Stimulated activated memory B cell treated with anti-CD40 and anti-IgM and Interleukin-4, amounts not matched to agents 10 μg/mL and 1 μg/mL and 100 μg/mL, for 72 hours (primary cell): ENCODE measurements at places on chromosomes 5 and 9.

DNA sequence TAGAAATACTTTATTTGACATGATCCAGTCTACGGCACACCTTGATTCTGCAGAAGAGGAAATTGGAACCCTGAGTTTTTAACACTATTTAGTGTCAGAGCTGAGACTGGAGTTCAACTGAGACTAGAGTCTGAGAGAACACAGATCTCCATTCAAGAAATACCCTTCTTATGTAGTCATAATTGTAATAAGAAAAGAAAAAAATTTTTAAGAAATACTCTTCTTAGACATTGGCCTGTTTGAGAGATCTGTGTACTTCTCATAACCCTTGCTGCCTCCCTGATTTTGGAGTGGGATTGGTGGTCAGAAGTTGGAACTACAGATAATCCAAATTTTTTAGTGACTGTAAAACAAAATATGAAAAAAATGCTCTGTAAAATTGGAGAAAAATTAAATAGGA is 253.4 kb downstream of the ARRDC3 start:
- ATAC-seq: no peak

DNA sequence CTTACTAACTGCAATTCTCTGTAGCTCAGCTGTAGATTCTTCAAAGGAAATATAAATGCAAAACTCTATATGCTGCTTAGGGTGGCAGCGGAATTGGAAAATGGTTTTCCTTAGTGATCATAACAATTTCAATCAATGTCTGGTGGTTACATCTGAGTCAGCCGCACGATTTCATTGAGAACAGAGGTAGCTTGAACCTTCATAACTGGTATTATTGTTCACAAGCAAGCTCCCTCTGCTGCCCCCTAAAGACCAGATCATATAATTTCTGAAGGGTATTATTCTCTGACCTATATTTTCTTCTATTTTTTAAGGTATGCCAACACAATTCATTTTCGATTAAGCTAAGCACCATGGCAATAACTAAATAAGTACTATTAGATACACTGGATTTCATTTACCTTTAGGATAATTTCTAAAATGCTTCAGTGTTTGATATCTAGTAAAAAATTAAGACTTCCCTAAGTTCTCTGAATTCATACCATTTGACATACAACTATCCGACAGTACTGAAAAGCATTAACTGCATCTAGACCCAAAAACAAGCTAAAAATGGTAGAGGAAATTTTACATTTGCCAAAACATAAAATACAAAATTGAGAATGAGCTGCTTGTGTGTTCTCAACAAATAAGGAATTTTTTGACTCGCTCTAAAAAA is 181.1 kb upstream of the SPEF2 start:
- no peak for ATAC-seq

DNA sequence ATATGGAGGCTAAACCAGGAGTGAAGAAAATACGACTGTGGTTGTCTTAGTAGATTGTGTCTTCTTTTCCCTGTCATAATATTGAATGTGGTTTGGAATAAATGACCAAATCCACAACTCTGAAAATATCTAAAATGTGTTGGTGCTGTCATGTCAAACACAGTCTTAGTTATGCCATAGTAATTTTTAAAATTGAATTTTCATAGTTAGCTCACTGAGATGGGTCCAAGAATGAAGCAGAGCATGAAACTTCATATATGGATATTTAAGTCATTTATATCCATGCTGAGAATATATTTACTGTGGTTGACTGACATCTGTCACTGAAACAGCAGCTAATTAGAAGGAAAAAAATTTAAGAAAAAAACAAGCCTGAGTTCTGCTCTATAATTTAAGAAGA is 260.4 kb upstream of the ATP10B start:
- no peak for ATAC-seq

DNA sequence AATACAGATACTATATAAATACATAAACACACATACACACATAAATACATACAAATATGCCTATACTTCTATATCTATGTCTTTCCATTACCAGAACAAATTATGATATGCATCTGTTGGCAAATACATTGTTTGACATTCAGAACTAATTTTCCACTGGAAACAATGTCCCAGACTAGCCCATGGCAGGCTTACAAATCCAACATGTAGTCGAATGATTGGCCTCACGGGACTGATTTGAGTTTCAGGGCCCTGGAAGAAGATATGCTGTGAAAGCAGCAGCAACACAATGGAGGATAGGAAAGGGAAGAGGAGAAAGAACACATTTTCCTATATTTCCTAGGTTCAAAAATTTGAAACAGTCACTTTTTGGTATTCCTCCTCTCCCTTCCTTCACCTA is 881.1 kb upstream of the DMAC1 start:
- no peak for ATAC-seq

GRCh38 chr5:145237843-145238242 is 597.3 kb downstream of the PRELID2 start:
- no peak for ATAC-seq

- ATAC-seq: no peak
Observed at GRCh38 chr9:29475471-29475870, 1902.2 kb upstream of the C9orf72 start.

DNA sequence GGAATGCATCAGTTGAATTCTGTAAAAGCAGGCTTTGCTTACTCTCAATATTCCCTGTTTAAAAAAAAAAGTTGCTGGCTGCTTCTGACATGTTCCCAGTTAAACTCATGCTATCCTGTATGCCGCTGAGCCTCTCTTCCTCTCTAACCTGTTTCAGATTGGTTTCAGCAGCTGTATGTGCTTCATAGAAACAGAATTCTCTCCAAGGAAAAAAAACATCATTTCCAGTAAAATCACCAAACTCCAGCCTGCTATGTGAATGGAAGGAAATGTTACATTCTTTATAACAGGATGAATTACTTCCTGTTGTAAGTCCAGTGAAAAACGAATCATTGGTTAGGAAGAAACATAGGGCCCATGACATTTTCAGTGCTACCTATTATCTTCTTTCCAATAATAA is 25.7 kb upstream of the KCNV2 start:
- no peak for ATAC-seq

GRCh38 chr9:133273819-133274218 is 1.2 kb downstream of the ABO start:
- ATAC-seq: peak; percentile 4

DNA sequence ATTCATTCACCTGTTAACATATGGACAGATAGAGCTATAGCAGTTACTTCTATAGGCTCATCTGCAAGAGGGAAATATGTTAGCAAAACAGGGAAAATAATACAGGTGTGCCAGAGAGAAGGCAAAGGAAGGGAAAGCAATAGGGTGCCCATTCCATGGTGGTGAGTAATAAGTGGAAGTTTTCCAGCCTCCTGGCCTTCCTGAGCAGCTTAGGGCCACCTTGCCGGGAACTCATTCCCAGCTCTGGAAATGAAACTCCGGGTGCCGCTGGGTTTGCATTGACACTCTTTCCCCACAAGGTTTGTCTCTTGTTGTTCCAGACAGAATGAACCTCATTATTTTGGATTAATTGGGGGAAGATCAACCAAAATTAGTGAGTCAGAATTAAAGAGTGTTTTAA is 58.4 kb downstream of the SLC1A3 start:
- ATAC-seq: no peak

DNA sequence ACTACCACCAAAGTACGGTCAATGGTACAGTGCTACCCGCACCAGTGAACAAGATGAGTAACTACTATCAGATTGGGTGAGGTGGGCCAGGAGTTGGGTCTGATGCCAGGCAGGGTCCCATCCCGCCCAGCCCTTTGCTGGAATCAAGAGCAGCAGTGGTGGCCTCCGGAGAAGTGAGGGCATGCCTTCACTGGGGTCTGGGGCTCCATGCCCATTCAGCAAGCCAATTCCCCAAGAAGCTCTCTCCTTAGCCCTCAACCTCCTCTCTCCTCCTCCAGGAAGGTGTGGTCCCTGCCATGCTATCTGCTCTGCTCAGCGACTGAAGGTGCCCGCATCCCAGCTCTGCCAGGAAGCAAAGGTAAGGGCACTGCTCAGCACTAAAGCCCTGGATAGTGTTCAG is 62.7 kb upstream of the CPLX2 start:
- no peak for ATAC-seq

GRCh38 chr9:114969269-114969668 is 38.9 kb upstream of the TNFSF8 start:
- no peak for ATAC-seq

- ATAC-seq: no peak
Observed at GRCh38 chr9:4237748-4238511, 61.9 kb downstream of the GLIS3 start.

- no peak for ATAC-seq
Observed at GRCh38 chr9:118059484-118060278, 355.5 kb downstream of the TLR4 start.

DNA sequence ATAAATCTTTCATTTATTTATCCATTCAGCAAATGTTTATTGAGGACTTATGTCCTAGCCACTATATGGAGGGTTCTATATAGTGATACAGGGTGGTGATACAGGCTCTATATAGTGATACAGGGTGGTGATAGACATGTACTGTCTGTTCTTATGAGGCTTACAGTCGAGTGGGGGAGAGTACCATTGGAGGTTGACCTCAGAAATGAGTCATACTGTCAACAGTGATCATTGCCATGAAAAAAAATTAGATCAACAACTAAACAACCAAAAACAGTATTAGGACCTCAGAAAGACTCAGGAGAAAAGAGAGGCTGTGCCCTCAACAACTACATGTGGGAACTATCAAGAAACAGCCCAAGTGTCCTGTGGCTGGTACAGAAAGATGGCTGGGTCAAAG is 22.0 kb downstream of the PAPPA start:
- ATAC-seq: no peak

DNA sequence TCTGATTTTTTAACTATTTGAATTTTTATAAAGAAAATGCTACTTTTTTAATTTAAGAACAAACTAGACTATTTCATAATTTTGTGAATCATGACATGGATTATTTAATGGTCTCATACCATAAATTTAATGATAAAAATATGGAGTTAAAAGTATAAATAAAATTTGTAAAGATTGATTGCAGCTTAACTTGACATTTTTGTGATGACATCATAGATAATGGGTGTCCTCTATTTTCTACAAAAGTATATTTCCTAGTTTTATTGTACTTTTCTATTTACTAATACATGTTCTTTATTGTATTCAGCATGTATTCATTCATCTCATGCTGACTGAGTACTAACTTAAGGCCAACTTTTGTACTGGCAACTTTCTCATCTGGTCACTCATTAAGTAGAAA is 1096.5 kb downstream of the NR2F1-AS1 start:
- ATAC-seq: no peak

GRCh38 chr9:35871545-35871944 is 1.3 kb upstream of the OR13J1 start:
- ATAC-seq: no peak

DNA sequence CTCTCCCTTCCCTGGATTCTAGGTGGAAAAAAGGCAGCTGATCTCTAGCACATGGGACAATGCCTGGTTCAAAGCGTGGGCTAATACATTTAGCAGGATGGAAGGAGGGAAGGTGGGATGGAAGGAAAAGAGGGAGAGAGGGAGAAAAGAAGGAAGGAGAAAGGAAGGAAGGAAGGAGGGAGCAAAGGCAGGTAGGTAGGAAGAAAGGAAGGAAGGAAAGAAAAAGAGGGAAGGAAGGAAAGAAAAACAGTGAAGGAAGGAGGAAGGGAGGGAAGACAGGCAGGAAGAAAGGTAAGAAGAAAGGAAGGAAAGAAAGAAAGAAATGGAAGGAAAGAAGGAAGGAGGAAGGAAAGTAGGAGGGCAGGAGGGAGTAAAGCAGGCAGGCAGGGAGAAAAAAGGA is 12.2 kb upstream of the PALM2AKAP2 start:
- ATAC-seq: no peak

DNA sequence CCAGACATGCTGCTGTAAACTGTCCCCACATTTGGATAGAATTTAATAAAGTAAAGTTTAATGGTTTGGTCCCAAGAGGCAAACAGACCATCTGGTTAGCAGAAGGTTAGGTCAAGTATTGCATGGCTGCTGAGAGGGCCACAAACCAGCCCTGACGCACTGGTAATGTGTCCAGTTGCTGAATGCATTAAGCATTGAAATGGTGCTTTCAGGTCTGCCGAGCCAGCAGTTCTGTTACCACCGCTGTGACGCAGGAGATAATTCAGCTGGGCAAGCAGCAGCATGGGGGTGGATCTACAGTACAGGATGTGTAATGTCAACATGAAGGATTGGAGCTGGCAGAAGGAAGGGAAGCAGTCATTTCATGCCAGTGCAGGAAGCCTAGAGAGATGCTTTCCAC is 16.0 kb downstream of the ZNF462 start:
- no peak for ATAC-seq

DNA sequence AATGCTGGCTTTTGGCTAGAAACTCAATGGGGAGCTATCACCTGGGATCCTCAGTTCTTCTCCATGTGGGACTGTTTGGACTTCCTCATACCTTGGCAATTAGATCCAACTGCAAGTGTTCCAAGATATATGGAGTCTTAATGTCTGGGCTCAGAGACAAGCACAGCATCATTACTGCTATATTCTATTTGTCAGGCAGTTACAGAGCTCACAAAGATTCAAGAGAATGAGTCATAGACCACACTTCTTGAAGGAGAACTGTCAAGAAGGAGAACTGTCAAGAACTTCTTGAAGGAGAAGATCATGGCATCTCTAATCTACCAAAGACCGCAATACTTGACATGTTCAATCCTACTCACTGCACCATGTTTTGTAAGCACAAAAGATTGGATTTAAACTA is 106.8 kb upstream of the NREP start:
- no peak for ATAC-seq

DNA sequence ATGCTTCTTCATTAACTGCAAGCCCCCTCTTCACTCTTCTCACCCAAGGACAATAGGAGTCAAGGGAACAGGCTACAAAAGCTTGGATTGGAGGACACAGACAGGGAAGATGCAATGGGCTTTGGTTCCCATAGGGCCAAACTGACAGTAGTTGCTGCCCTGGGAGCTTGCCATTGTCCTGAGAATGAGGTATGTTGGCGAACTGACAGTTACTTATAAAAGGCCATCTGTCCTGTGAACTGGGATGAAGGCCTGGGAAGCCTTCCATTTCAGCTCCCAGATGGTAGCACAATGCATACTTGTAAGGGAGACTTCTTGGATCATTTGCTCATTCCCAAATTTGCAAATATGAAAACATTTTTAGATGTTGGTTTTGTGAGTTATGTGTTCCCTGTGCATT is 88.9 kb downstream of the SNCAIP start:
- no peak for ATAC-seq

GRCh38 chr5:92687821-92688722 is 892.9 kb downstream of the NR2F1-AS1 start:
- no peak for ATAC-seq

DNA sequence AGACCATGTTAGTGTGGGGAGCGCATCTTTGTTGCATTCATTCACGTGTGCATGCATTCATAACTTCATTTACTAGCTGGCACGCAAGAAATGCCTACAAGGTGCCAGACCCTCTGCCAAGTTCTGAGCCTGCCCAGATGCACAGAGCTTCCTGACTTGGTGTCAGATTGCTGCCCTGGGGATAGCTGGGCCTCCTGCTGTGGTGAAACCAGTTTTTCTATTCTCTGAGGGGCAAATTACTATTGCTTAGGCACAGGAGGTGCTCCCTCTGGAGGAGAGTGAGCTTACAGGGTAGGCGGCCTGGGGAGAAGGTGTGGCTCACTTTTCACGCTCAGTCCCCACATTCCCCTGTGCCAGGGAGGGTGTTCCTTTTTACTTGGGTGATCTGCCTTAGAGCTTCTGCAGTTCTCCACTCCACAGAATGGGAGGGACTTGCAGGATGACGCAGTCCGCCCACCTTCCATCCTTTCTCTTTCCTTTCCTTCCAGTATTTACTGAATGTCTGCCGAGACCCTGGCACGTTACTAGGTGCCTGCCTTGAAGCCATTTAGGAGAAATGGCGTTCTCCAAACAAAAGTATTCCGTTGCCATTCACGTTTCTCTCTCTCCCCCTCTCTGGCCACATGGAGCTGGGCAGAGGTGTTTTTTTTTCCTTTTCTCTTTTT is 27.9 kb upstream of the CTNNA1 start:
- no peak for ATAC-seq
